ENCODE measurements at places on chromosomes 12 and 14.

GRCh38 chr12:39628836-39629235, 9.2 kb upstream of the ABCD2 start:
- DNase-seq = no peak

DNA sequence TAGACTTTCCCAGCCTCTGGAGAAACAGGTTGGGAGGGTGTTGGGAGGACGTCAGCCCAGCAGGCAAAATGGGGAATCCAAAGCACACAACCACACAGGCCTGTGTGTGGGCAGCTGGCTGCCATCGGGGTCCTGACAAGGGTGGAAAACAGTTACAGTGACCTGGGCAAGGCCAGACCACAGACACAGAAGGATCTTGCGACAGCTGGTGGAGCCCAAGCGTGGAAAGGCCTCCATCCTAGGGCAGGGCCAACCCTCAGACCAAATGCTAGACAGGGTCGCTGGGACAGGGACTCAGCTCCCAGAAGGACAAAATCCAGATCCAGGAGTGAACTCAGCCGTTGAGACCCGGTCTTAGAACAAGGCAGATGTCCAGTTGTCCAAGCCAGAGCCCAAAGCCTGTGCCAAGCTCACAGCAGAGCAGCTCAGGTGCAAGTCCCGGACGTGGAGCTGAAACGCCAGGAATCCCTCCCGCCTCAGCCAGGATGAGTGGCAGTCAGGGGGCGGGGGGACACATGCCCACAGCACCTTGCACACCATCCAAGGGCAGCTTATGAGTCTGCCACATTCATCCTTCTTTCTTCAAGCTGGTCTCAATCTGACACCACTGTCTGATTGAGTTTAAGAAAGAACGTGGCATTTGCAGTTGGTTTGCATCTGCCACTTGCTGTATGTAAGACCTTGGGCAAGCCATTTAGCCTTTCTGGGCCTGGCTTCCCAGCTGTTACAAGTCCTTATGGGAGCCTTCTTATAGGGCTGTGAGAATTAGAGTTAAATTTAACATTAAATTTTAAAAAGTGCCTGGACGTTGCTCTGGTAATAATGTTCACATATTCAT, 37.6 kb downstream of the DEGS2 start:
- no peak for DNase-seq

DNA sequence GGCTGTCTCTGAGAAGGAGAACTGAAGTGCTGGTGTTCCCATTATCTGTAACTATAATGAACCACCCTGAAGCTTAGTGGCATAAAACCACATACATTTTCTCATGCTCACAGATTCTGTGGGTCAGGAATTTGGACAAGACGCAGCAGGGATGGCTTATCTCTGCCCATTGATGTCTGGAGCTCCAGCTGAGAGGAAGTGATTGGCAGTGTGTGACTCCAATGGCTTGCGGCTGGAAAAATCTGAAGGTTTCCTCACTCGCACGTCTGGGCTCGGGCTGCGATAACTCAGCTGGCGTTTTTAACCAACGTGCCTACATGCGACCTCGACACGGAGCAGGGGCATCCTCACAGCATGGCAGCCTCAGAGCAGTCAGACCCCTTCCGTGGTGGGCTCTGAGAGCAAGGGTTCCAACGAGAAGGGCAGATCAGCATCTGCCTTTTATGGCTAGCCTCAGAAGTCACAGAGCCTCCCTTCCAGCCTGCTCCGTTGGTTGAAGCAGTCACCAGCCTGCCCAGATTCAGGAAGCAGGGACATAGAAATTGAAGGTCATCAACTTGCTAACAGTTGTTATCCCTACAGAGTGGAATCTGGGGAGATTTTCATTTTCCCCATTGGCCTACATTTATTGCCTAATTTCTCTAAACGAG, 143.3 kb upstream of the BCL2L14 start:
- no peak for DNase-seq

GRCh38 chr14:24150567-24150966, 3.3 kb downstream of the RNF31 start:
- DNase-seq = no peak

GRCh38 chr14:49909016-49909415, 16.1 kb downstream of the ARF6 start:
- DNase-seq = no peak

GRCh38 chr12:69284131-69284530, 44.8 kb downstream of the CPSF6 start:
- DNase-seq = peak; percentile 49

- DNase-seq = no peak
These were observed 237.1 kb downstream of the FOXN3 start for GRCh38 chr14:89179891-89180404.

DNA sequence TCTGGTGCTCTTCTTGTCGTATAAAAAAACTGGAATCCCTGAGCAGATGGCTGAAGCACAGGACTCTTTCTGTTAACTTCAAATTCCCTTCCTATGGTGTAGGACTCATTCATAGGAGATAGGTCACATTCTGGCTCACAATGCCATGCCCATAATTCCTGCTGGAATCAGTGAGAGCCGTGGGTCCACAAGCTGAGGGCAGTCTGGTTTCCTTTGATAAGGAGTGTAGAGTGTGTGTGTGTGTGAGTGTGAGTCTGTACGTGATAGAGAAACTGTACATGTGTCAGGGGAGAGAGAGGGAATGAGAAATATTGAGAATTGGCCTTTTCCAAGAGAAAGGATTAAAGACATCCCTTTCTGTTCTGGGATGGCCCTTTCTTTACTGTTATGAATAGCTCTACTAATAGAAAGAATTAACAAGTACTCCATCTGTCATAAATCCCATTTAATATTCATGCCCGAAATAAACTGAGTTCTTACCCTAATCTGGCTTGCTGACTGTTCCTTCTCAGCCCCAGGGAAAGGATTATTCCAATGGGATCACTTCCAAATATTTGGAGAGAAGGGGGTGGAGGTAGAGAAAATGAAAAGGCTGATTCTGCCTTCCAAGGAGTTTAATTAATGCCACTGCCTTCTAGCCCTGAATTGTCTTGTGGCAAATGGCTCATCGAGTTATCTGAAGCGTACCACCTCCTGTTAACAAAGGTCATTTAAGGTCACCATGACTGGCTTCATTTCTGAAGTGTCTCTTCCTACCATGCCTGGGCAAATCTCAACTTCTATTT, 79.0 kb downstream of the TMX1 start:
- DNase-seq = no peak

GRCh38 chr12:2246358-2246757, 193.6 kb downstream of the CACNA1C start:
- no peak for DNase-seq

DNA sequence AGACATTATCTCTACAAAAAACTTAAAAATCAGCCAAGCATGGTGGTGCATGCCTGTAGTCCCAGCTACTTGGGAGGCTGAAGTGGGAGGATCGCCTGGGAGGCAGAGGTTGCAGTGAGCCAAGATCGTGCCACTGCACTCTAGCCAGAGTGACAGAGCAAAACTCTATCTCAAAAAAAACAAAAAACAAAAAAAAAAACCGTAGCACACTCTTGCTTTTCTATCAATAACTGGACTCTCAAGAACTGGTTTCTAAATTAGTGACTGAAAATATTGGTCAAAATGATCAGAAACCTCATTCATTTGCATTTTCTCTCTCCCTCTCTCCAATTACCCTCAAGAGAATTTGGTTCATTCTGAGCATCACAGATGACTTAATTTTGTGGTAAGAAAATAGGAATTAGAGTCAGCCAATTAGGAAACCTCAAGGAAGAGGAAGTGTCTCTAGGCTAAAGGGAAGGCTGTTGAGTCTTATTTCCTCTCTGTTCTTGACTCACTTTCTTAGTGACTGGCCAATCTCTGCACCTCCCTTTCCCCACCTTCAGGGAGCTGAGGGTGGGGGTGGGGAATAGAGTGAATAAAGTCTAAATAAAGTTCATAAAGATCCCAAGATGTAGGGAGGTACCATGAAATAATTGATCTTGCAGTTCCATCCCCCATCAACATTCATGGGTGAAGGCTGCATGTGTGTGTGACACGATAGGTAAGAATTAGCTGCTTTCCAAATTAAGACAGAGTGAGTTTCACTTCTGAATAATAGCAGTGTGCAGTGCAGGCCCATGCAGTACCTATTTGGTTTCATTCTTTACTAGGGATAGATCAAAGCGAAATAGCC, 6.8 kb upstream of the PSMA6 start:
- no peak for DNase-seq

- no peak for DNase-seq
These were observed 9.0 kb downstream of the KCTD10 start for GRCh38 chr12:109467978-109468676.

DNA sequence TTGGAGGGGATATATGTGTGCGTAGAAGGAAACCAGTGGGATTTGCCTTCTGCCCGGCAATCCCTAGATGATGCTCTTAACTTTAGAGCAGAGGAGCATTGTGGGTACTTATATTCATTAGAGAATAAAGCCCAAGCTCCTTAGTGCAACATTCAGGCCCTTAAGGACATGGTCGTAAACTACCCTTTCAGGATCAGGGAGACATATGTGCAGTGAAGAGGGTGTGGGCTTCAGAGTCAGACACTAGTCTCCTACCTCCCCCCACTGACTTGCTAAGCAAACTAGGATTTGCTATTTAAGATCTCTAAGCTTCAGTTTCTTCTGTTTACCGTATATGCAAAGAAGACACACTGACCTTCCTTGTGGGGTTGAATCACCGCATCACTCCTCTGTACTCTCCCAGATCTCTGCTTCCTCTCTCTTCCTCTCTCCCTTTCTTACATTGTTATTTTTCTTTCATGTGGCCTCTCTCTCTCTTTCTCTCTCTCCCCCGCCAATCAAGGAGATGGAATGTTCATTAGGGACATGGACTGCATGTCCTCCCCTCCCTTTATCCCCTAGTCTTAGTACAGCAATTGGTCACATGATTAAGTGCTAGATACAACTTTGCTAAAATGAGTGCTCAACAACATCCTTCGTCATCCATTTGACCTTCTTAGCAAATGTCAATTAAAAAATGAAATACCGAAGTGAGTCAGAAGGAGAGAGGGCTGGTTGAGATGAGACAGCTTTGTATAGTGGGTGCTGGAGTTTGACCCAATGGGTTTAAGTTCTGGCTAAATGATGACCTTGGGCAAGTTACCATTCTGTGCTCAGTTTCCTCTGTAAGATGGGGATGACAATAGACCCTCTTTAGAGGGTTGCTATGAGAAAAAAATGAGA, 91.7 kb downstream of the TMX1 start:
- DNase-seq = no peak

- DNase-seq = no peak
These were observed 12.5 kb upstream of the TMEM119 start for GRCh38 chr12:108610336-108610815.

DNA sequence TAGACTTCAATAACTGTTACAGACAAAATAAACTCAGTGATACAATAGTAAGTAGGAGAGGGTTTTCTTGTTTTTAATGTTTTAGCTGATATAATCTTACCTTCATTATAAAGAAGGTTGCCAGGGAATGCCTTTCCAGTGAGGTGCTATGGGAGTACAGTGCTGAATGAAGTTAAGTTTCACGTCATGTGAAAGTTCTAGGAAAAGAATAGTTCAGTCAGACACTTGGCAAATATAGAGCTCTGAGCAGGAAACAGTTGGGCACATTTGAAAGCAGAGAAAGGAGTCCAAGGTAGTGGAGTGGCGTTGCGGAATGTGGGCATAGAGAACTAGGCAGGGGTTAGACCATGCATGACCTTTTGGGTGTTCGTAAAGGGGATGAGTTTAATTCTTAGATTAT, 88.6 kb upstream of the DCN start:
- no peak for DNase-seq

DNA sequence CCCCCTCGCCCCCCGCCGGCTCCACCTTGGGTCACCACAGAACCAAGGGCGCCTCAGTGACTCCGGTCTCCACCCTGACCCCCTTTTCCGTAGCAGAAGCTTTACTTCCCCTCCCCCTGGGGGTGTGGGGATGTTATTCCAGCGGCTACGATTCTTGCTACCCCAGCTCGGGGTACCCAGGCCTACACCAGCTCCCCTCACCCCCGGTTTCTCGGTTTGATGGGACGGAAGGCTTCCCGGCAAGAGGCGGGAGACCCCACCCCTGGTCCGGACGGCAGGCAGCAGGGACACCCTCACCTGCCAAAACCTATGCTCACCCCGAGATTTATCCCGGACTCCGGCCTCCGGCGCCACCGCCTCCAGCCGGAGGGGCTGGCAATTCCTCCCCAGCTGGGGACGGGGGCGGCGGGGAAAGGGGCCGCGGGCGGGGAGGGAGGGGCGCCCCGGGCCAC, 619 bp downstream of the RAB15 start:
- no peak for DNase-seq

DNA sequence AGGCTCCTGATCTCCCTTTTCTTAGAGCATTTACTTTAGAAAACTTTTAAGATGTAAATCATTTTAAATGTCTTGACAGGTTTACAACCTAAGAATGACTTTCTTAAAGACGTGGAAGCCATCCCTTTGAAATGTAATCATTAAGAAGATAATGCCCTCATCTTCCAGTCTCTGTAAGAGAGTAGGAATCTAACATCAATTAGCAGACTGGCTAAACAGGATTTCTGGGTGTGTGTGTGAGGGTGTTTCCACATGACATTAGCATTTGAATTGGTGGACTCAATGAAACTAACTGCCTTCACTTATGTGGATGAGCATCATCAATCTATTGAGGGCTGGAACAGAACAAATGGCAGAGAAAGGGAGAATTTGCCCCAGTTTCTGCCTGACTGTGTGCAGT, 329.5 kb downstream of the RPL10L start:
- no peak for DNase-seq

DNA sequence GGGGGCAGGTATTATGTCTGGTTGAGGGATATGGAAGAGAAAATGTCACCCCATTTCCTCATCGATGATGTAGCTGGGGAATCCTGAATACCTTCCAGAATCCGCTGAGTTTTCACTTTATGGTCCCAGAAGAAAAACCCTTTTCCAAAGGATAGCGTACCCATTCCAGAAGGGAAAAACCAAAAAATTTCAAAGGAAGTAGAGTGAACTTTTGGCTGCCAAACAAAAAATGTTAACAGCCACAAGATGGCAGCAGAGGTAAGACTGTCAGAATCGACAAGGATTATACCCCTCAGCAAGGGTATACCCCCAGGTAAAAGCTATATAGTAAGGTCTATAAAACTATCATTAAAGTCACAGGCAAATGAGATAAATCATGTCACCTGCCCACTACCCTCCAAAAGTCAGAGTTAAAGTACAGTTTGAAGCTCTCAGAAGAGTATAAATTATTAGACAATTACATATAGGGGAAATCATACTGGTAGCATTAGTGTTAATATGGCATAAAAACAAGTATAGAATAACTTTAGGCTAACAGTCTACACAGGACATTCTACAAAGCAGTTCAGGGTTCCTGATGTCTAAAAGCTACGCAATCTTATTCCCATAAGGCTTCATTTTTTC, 18.0 kb downstream of the ACIN1 start:
- no peak for DNase-seq

DNA sequence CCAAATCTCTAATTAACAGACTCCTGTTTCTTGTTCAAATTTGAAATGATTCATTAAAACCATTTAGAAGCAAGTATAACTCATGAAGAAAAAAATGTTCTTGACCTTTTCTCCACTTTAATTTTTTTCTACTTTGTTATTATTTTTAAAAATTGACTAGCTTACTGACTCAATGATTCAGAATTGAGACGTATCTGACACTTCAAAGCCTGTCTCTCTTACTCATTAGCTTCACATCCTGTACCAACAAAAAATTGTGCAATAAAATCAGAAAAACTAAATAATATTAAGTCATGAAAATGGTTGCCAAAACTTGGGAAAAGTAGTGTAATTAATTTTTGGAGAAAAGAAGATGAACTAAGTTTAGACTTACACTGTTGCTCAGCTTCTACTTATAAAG, 331.2 kb downstream of the SLC16A7 start:
- no peak for DNase-seq
